CD8-positive, alpha-beta memory T cell (primary cell): ENCODE measurements at places on chromosomes 1 and 21. TPM values are rescaled to one million over a fixed set of nuclear protein-coding genes. Genes with fewer than 3 reads are reported as not detected.

SLC35E2B gene
- total RNA-seq = 29.9 TPM

TTC39A gene
- 0.28 TPM for total RNA-seq

SAMSN1 gene
- total RNA-seq = 82.6 TPM

UBL4B gene
- not detected for total RNA-seq

SLC6A9 gene
- 7.3 TPM for total RNA-seq

SDHB gene
- total RNA-seq = 147 TPM

LYPD8 gene
- not detected for total RNA-seq
